ENCODE measurements at places on chromosomes 7 and 10.

GRCh38 chr7:1263391-1263951 is 30.8 kb downstream of the UNCX start:
- no peak for DNase-seq

- DNase-seq = no peak
Measured at GRCh38 chr7:158997471-158997870, 141.1 kb downstream of the DYNC2I1 start.

DNA sequence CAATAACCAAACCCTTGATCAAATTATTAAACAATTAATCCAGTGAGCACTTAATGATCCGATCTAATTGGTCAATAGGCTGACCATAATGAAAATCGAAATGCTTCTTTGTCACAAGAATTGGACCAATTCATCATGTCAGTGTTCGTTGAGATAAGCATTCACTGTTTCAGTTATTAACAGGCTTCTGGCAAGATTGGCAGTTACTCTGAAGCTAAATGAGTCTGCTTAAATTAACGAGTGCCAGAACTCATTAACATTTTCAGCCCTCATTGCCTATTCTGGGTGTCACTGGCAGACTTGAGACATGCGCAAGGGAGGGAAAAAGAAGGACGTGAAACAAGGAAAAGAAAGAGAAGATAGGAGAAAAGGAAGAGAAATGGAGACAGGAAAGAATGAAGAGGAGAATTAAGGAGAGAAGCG is 30.7 kb upstream of the SLC26A3 start:
- DNase-seq = no peak

DNA sequence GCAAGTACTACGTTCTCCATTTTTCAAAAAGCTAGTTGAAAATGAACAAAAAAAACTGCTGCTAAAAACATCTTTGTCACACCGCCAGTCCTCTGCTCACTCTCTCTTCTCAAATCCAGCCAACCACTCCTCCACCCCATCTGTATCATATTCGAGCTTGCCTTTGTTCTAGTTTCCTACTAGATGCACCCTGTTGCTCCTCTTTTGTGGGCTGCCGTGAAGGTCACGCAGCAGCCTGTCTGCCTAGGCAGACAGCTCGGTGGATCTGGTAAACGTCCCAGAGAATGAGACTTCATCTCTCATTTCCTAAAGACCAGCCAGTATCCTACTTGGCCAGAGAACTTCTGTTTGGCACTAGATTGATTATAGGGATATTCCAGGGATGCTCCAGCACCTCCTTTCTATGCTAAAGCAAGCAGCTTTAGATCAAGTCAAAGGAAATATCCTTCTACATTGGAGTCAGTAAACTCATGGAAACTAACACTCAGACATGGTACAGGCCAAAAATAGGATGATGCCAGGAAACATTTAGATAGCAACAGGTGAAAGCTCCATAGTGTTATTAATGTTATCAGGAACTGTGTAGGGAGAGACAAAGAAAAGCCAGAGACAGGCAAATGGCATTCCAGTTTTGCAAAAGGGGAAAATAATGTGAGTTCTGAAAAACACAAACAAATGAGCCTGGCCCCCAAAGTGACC is 8.7 kb upstream of the PLXNA4 start:
- no peak for DNase-seq

GRCh38 chr7:7808156-7808555 is 89.7 kb upstream of the RPA3 start:
- DNase-seq = peak; percentile 66

GRCh38 chr10:102241032-102241443 is 274 bp downstream of the PITX3 start:
- no peak for DNase-seq

GRCh38 chr10:133396035-133396624 is 2.2 kb downstream of the MTG1 start:
- no peak for DNase-seq

- peak; percentile 60 for DNase-seq
Measured at GRCh38 chr10:14009371-14010100, 321.2 kb downstream of the FRMD4A start.

DNA sequence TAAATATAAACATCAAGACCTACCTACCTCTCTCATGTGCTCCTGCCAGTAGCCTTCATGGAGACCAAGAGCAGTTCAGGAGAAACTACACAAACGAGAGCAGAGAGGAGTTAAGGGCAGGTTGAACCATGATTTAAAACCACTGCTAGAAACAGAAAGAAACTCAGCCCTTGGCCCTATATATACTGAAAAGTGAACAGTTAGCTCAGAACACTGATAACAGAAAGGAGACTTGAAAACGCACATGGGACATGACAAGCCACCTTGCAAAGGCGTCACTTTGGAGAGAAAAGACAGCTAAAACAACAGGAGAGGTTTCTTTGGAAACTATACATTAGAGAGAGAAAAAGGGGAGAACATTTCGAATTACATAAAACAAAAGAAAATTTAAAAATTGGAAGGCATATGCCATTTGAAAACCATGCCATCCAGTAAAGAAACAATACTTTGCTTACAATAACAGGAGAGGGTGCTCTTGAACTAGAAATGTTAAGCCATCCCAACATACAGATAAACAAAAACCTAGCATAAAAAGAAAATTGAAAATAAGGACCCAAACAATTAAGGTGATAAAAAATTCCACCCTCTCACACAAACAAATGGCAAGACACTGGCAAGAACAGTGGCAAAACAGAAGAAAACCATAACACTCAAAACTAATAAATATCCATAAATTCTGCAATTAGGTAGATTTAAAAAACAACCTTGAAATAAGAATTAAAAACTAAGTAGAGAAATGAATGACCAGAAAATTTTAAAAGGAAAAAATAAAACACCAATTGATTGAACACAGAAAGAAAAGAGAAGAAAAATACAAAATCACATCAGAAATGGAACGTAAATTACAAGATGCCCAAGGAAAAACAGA is 232.7 kb downstream of the IMMP2L start:
- peak; percentile 35 for DNase-seq

DNA sequence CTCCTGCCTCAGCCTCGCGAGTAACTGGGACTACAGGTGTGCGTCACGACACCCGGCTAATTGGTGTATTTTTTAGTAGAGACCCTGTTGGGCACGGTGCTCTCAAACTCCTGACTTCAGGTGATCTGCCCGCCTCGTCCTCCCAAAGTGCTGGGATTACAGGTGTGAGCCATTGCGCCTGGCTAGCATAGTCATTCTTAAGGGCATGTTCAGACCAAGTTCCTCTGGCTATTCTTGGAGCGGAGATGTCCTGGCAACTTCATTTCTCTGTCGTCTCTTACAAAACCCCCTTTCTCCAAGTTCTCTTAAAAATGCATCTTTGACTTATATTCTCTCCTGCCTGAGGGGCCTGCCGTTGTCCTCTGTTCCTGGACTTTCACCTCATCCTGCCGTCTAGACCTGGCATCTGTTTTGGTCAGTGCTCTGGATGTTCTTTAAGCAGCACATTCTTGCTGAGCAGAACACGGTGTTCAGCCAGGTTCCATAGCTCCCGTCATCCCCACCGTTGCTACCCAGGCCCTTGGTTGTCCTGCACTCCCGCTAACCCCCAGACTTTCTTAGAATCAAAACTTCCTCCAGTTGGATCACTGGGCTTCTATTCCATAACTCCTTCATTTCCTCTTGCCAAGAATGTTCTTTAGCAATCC is 509.9 kb upstream of the GALNT17 start:
- DNase-seq = peak; percentile 82

DNA sequence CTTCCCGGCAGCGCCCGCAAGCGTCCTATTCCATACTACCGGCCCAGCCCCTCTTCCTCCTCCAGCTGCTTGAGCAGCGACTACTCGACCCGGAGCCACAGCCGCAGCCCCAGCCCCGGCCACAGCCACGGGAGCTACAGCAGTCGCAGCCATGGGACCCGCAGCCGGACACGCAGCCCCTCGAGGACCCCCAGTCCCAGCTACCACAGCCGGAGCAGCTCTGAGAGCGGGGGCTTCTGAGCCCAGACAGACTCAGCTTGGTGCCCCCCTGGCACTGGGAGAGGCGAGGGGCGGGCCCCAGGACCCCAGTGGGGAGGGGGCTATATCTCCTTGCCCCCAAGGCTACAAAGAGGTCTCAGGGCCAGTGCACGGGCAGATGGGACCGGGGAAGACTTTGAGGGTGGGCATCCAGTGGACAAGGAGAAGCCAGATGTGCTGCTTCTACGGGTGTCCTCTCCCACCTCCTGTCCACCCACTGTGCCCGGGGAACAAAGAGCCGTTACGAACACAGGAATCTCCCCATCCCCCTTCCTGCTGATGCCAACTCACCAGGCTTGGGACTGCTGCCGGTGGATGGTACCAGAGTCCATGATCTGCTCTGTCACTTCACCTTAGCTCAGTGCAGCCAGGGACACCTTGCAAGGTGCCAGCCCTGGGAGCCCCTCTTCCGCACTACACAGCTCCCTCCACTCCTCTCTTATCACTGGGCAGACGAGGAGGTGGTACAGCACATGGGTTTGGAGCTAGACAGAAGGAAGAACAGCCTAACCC is 16.7 kb upstream of the HSPB1 start:
- DNase-seq = no peak

Data from epithelial cell of esophagus (primary cell).